NCI-H2029 (cell line): ENCODE measurements at places on chromosomes 3 and 15.

DNA sequence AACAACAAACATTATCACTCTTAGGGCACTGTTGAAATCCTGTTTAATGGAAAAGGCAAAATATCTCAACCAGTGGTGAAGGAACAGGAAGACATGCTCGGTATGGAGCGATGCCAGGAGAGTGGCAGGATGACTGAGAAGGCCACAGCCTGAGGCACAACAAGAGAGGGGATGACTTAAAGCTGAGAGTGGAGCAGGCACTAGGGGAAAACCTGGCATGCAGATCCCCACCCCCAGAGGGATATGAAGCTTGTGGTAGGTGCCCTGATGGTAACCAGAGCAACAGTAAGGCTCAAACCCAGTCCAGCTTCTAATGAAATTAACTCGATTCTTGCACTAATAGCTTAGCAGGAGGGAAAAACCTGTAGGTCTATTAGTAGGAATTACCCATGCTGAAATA is 40.4 kb downstream of the LYSMD4 start:
- no peak for DNase-seq

DNA sequence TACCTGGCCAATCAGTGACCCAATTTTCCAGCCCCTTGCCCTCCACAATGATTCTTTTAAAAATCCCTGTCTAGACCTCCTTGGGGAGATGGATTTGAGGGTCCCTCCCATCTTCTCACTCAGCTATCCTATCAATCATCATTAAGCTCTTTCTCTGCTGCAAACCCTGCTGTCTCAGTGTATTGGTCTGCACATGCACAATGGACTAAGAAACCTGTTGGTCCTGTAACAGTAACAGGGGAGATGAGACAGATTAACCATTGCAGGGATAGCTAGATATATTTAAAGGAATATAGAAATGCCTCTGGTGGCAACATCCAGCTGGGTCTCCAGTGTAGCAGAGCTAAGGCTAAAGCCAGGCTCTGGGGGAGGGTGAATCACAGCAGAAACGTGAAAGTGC is 74.6 kb upstream of the CHRNA7 start:
- no peak for DNase-seq

- no peak for DNase-seq
Measured at GRCh38 chr3:33119891-33120290, 6.1 kb downstream of the CRTAP start.

DNA sequence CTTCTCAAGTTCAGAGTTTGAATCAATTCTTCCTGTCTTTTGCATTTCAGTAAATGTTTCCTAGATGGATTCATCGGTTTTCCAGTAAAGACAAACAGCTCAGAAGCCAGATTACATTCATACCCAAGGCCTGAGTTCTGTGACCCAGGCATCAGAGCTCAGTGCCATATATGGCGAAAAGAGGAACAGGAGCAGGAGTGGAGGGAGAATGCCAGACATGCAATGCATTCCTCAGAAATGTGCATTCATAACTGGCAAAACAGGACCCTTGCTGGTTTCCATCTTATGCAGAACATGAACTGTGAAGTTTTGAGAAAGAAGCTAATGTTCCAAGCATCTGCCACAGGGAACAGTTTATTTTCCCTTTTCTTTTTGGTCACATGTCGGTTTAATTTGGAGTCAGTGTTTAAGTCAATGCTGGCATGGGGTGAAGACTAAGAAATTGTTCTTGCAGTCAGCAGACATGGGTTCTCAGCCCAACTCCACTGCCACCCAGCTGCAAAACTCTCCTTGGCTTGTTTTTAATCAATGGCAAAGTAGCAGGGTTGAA is 116.5 kb downstream of the LPP start:
- no peak for DNase-seq

DNA sequence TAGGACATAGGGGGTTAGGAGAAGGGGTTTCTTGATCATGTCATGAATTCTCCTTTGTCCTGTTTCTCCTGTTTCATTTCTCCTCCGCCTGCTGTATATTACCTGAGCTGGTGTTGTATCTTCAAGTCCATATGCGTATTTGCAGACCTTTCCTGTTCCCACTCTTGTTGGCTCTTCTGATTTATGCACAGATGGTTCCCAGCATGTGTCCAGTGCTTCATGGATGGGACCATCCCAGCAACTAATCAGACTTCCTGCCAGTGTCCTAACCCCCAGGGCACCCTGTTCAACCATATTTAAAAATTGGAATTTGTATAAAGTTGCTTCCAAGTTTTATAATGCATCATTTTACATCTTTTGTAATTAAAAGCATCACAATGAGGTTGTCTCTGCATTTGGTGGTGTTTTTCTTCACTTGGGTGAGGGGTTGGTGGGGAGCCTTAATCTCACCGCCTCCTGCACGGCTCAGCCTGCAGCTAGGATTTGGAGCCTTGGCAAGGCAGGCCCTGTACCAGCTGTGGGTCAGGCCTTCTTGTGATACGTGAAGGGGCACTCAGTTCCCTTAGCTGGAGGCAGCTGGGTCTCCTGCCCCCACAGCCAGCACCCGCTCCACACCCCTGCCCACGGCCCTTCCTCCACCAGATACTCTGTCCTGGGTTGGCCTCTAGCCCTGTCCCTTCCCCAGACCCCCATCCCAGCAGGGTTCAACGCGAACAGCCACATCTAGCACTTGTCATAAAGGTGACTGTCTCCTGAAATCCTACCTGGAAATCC is 72.0 kb upstream of the BLM start:
- no peak for DNase-seq

- DNase-seq = no peak
Measured at GRCh38 chr3:70703305-70704102, 391.1 kb upstream of the MDFIC2 start.
